Right cardiac atrium (tissue), 5 donors: ENCODE measurements at places on chromosomes 6 and 20. TPM values are rescaled to one million over a fixed set of nuclear protein-coding genes. Genes with fewer than 3 reads are reported as not detected.

Gene TUBB
- polyA plus RNA-seq, result 170 TPM

Gene WFDC13
- not detected for polyA plus RNA-seq

Gene SUPT3H
- 3.1 TPM for polyA plus RNA-seq

Gene MUC21
- polyA plus RNA-seq, result 0.07 TPM

Gene IPCEF1
- polyA plus RNA-seq, result 0.07 TPM

Gene RAET1L
- not detected for polyA plus RNA-seq

Gene CLDN20
- not detected for polyA plus RNA-seq

Gene TEAD3
- polyA plus RNA-seq, result 27.1 TPM

Gene ALDH8A1
- polyA plus RNA-seq, result 0.23 TPM

Gene GHRH
- 19.5 TPM for polyA plus RNA-seq

Gene PLEKHG1
- polyA plus RNA-seq, result 2.2 TPM

Gene ITPR3
- 5.7 TPM for polyA plus RNA-seq

Gene FAM162B
- 3.9 TPM for polyA plus RNA-seq

Gene HLA-DRB1
- 30.1 TPM for polyA plus RNA-seq
